CD14-positive monocyte (primary cell): ENCODE measurements at places on chromosomes 11 and 22. TPM values are rescaled to one million over a fixed set of nuclear protein-coding genes. Genes with fewer than 3 reads are reported as not detected.

- H3K27ac ChIP-seq = no peak overlapping the region
- H3K4me3 ChIP-seq = no peak overlapping the region
- DNase-seq = no peak
- peaks cover 21% of the 10 kb centered on the region for H3K4me1 ChIP-seq
- no peaks in the 10 kb centered on the region for H3K27me3 ChIP-seq
Measured at GRCh38 chr11:69437001-69437875, 44.2 kb upstream of the LINC01488 start.

- H3K27me3 ChIP-seq = no peaks in the 10 kb centered on the region
- H3K4me1 ChIP-seq = no peaks in the 10 kb centered on the region
- no peak overlapping the region for H3K27ac ChIP-seq
- no peaks in the 10 kb centered on the region for H3K36me3 ChIP-seq
- H3K4me3 ChIP-seq = no peak overlapping the region
- no peak for DNase-seq
Measured at GRCh38 chr11:112391086-112391485, 130.4 kb upstream of the PLET1 start.

- peak; percentile 51 for DNase-seq
- no peak overlapping the region for H3K4me3 ChIP-seq
- peaks cover 47% of the 10 kb centered on the region for H3K4me1 ChIP-seq
- H3K27me3 ChIP-seq = no peaks in the 10 kb centered on the region
- no peaks in the 10 kb centered on the region for H3K36me3 ChIP-seq
Measured at GRCh38 chr11:96219981-96220623, 122.9 kb downstream of the MAML2 start.

- H3K27me3 ChIP-seq = peaks cover 10% of the 10 kb centered on the region
- H3K27ac ChIP-seq = no peak overlapping the region
- DNase-seq = no peak
- peaks cover 53% of the 10 kb centered on the region for H3K4me1 ChIP-seq
- no peak overlapping the region for H3K4me3 ChIP-seq
Measured at GRCh38 chr11:61919705-61920631, 2.6 kb upstream of the RAB3IL1 start.

- no peak overlapping the region for H3K4me3 ChIP-seq
- DNase-seq = no peak
- no peaks in the 10 kb centered on the region for H3K36me3 ChIP-seq
- no peaks in the 10 kb centered on the region for H3K4me1 ChIP-seq
- no peaks in the 10 kb centered on the region for H3K27me3 ChIP-seq
- H3K27ac ChIP-seq = no peak overlapping the region
Measured at GRCh38 chr22:49155039-49155769, 672.5 kb downstream of the BRD1 start.

GRCh38 chr22:36986242-36986821, 32.9 kb downstream of the TST start:
- peak; percentile 24 for DNase-seq
- H3K36me3 ChIP-seq = no peaks in the 10 kb centered on the region
- no peak overlapping the region for H3K4me3 ChIP-seq
- peaks cover 14% of the 10 kb centered on the region for H3K27me3 ChIP-seq
- peaks cover 5% of the 10 kb centered on the region for H3K4me1 ChIP-seq

DNA sequence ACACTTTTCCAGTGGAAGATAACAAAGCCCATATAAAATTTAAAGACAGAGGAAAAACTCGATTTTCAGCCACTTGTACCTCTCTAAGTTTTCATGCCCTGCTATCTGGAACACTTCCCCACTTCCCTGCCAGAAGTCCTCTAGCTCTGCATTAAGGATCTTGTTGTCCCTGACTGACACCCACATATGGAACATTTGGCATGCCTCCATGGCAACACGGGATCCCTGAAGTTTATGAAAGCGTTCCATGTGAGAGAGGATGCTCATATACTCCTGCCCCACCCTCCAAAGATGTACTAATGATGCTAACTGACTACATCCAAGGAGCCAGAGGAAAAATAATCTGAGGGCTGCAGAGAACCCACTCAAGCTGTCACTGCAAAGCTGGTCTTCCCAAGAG, 8.8 kb upstream of the C11orf91 start:
- no peaks in the 10 kb centered on the region for H3K36me3 ChIP-seq
- no peaks in the 10 kb centered on the region for H3K4me1 ChIP-seq
- DNase-seq = no peak
- no peaks in the 10 kb centered on the region for H3K27me3 ChIP-seq

DNA sequence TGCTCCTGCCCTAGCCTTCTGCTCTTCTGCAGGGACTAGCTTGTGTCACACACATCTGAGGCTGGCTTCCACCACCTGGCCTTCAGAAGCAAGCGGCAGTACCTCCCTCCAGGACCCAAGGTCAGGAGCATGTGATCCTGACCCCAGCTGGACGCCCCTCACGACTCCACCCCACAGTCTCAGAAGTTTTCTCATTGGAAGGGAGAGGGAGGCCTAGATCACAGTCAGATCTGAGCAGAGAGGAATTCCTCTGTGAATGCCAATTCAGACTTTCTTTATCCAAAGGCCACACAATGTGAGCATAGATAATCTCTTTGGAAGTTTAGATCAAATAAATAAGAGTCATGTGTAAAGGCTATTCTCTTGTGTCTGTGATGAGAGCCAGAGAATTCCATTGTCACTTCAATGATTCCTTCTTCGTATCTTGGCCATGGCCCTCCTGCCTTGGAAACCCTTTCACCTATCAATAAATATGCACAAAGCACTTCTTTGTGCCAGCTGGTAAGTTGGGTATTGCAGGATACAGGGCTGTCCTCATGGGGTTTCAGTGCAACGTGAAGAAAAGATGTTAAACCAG, 142.9 kb downstream of the SNX19 start:
- no peaks in the 10 kb centered on the region for H3K27me3 ChIP-seq
- no peaks in the 10 kb centered on the region for H3K36me3 ChIP-seq
- no peak for DNase-seq

GRCh38 chr22:17792854-17793434, 18.7 kb upstream of the BID start:
- no peaks in the 10 kb centered on the region for H3K36me3 ChIP-seq
- H3K4me1 ChIP-seq = peaks cover 4% of the 10 kb centered on the region
- no peak for DNase-seq

DNA sequence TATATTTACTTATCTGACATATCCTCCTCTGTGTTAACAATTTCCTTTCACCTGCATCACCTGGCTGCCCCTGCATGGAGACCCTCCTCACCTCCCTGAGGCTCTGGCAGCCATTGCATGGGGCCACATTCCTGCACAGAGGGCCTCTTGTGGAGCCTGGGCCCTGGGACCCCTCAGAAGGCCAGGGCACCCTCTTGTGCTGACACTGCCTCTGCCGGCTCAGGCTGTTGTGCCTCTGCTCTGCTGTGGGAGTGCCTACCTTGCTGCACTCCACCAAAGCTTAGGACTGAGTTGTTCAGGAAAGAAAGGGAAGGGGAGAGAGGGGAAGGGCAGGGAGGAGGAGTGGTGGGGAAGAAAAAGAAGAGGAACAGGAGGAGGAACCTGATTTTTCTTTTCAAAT, 194.5 kb downstream of the ADAMTS15 start:
- no peaks in the 10 kb centered on the region for H3K36me3 ChIP-seq
- no peaks in the 10 kb centered on the region for H3K27me3 ChIP-seq
- H3K4me3 ChIP-seq = no peak overlapping the region

- H3K27ac ChIP-seq = no peak overlapping the region
- no peak overlapping the region for H3K4me3 ChIP-seq
- no peaks in the 10 kb centered on the region for H3K27me3 ChIP-seq
- DNase-seq = peak; percentile 55
Measured at GRCh38 chr11:47967577-47968525, 12.5 kb upstream of the PTPRJ start.

DNA sequence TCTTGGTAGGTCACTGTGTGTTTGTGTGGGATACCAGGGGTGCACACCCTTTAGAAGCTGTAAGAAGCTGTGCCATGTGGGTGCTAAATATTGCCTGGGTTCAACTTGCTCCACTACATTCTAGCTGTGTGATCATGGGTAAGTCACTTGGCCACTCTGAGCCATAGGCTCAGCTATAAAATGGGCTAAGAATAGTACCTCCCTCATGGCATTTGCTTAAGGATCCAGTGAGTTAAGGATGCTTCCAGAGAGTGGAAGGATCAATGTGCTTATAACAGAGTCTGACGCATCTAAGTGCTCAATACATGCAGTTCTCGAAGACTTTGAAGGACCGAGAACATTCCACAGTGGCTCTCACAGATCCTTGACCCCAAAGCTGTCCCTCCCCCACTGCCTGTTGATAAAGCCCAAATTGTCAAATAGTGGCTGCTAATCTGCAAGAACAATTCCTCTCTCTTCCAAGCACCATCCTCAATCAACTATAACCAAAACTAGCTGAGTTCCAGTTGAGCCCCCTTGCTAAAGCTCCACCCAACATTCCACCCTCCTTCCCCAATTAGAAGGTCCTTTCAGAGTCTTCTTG, 13.2 kb upstream of the TMPRSS6 start:
- H3K36me3 ChIP-seq = no peaks in the 10 kb centered on the region
- H3K27me3 ChIP-seq = no peaks in the 10 kb centered on the region
- no peak overlapping the region for H3K4me3 ChIP-seq
- no peaks in the 10 kb centered on the region for H3K4me1 ChIP-seq

MS4A15 gene
- not detected for polyA plus RNA-seq
